ENCODE measurements at places on chromosomes 7 and 10.

DNA sequence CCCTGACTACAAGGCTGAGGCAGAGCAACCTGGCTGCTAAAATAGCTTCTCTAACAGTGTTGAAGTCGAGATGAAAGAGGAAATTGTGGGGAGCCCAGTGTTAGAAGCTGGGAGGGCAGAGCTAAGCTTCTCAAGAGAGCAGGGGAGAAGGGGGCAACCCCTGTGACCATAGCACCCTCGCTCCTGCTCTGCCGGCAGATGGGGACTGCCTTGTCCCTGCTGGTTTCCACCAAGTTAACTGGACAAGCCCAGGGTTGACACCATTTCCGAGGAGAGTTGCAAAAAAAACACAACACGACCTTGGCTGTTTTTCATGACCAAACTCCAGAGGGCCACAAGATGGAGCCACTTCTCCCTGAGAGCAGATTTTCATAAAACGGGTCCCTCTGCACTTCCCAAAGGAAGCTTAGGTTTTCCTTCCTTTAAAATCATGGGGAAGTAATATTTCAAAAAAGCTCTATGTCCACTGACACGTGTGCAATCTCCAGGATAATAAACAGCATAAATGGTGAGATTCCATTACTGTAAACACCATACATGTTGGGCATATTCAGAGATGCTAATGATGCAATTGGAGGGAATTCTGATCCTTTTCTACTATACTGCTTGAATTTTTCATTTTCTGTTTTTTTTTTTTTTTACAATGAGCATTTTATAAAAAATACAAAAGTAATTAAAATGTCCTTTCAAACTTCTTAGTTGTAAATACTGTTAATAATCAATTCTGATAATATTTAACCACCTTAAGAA is 140.4 kb downstream of the PIP4K2A start:
- DNase-seq = no peak

GRCh38 chr10:102121739-102122372 is 1.7 kb upstream of the LDB1 start:
- DNase-seq = no peak

DNA sequence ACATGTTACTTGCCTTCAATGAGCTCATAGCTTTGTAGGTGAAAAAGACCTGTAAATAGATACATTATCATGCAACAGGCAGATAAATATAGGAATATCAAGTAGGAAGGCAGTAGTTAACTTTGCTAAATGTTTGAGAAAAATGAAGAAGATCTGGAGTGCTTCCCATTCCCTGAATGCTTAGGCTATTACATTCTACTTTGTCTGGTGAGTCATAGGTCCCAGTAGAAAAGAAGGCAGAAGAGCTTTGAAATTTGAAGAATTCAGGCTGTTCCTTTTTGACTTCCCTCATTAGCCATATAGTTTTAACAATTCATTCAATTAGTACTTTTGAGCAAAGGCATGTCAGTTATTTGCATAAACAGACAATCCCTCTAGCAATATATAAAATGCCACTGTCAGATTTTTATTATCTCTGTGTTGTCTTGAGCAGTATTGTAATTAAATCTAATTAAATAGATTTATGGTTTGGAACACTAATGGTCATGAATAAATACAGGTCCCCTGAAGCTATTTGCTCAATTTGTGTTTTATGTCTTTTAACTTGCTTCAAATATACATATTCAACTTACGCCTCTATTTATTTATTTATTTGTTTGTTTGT is 875.0 kb downstream of the REEP3 start:
- no peak for DNase-seq

DNA sequence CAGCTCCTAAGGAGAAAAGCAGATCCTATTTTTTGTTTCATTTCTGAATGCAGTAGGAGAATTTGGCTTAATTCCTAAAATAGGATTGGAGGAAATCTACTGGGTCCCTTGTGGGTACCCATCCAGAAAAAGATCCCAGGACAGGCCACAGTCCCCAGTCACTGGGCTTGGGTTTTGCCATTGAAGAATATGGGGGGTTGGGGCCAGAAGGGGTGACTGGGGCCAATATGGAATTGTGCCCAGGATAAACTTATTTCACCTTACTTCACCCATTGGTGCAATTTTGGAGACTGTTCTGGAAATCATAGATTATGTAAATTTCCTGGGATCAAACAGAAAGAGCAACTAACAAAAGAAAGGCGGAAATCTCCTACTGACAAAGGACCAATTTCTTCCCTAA is 5.0 kb downstream of the HOXA5 start:
- DNase-seq = no peak

DNA sequence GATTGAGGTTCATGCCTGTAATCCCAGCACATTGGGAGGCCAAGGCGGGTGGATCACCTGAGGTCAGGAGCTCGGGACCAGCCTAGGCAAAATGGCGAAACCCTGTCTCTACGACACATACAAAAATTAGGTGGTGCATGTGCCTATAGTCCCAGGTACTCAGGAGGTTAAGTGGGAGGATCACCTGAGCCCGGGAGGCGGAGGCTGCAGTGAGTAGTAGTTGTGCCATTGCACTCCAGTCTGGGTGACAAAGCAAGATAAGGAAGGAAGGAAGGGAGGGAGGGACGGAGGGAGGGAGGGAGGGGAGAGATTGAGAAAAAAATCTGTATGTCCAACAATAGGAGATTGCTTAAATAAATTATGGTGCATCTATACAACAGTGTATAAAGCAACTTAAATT is 13.2 kb downstream of the TLL2 start:
- no peak for DNase-seq

GRCh38 chr10:4102802-4103344 is 317.9 kb upstream of the KLF6 start:
- DNase-seq = no peak

DNA sequence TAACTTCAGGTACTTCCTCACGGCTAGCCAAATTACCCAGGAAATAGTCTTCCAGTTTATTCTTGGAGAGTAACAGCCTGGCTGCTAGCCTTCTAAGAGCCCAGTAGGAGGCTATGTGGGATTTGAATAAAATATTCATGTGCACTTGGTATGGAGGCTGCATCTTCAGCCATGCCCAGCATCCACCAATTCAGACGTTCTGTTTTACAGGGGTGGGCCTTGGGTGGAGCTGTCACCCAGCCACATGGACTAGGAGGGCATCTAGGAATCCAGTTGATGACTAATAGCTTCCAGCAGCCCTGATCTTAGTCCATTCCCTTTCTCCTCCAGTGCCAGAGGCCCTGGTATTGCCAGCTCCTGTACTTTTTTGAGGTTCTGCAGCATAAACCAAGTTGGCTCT is 66.3 kb upstream of the ZRANB1 start:
- DNase-seq = no peak

GRCh38 chr10:95815133-95815532 is 59.2 kb downstream of the ENTPD1 start:
- DNase-seq = no peak

GRCh38 chr7:157299317-157299612 is 37.5 kb upstream of the DNAJB6 start:
- DNase-seq = no peak

DNA sequence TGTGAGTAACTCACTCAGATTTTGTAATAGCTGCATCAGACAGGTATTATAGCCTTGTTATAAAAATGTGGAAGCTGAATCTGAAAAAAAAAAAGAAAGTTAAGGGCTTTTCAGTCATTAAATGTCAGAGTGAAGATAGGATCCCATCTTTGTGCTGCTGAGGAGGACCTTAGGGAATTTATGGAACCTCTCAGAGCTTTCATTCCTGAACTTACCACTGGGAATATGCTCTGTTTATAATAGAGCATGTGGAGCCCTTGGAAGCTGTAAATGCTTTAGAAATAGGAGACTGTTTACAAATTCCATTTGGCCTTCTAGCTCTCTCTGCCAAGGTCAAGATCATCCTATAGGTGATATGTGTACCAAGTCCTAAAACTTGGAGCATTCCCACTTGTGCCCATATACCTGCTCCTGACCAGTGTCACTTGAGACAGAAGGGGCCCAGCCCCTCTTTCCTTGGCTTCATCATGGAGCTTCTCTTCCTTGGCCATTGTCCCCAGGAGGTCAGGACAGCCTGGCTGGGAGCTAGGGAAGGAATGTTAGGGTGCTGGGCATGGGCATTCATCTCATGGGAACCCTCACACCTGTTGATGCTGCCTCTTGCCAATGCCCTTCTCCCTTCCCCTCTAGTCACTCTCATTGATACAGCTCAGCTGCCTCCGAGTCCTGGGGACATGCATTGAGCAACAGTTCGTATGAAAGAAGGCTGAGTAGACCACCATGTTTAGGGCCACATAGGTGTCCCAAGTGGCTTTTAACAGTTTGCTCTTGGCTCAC is 105.3 kb downstream of the LRRC18 start:
- no peak for DNase-seq

DNA sequence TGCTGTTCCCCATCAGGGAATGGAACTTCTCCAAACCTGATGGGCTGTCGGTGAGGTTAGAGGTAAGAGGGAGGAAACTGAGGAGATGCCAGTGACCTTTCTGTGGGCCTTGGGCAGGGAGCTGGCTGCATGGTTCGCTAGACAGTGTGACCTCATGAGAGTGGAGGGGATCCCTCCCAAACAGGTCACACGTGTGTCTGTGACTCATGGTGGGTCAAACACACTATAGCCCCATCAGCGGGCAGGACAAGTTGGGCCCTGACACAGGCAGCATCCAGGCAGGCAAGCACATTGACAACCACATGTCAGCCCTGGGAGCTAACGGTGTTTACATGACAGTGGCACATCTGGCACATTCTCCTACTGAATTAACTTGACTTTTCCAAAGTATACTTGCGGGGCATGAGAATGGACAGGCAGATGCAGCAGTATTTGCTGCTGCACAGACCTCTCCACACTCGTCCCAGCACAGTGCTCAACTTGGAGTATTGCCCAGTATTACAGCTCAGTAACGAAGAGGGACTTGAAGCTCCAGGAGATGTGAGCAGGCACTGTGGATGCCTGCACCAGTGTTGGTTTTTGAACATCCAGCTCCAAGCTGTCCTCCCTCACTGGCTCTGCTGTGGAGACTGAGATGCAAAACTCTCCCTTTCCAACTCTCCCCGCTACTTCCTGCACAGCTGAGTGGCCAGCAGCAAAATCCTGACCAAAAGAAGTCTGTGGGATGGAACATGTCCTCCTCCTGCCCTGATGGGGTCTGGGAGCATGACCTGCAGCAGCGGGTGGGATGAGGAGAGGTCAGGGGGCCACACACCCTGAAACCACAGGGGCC is 199.6 kb downstream of the WDR37 start:
- no peak for DNase-seq

- no peak for DNase-seq
Observed at GRCh38 chr7:127976056-127976737, 55.0 kb downstream of the LRRC4 start.

DNA sequence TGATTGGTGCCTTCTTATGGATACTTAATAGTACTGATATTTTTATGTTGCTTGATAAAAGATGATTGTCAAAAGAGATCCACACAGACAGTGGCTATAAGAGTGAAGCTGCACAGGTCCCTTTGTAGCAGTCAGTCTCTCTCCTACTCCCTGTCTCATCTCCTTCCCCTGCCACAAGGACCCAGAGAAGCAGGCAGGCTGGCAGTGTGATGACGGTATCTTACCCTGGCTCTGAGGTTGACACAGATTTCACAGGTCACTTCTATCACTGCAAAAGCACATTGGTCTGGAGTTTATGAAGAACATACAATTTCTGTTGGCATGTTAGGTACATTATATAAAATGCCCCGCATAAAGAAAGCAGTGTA is 64.4 kb upstream of the AHR start:
- peak; percentile 2 for DNase-seq

DNA sequence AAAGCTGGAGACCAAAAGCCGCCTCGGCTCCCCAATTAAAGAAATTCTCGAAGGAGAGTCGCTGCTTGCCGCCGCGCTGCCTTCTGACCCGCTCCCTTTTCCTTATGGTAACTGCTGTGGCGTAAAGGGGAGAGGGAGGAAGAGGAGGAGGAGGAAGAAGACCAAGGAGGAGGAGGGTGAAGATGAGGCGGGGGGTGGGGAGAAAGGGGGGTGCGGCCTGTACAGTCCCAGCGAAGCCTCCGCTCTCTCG is 388 bp downstream of the CNOT4 start:
- no peak for DNase-seq

Measured in stimulated activated CD4-positive, alpha-beta T cell treated with anti-CD3 and anti-CD28 coated beads, Interleukin-12 subunit alpha, Interleukin-12 subunit beta, amount 100 ng/mL, for 24 hours (primary cell).